ENCODE measurements at places on chromosomes 3 and 15.
A peak's percentile ranks its signal among the peaks of the same experiment; 100 is the strongest.

DNA sequence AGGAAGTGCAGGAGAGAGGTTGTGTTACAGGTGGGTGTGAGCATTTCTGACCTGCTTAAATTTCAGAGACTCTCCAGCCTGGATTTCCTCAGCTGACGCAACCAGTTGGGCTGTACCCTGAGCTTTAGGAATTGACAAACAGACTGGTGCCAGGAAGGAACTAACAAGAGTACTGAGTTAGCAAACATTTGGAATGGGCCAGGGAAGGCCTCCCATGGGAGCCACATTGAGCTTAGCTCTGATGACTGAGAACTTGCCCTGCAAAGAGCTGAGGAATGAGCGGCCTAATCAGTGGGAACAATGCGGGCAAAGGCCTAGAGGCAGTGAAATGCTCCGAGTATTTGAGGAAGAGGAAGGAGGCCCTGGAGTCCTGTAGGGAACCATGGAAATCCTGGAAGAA lies 254.2 kb downstream of the FEZF2 start:
- no peak for DNase-seq

DNA sequence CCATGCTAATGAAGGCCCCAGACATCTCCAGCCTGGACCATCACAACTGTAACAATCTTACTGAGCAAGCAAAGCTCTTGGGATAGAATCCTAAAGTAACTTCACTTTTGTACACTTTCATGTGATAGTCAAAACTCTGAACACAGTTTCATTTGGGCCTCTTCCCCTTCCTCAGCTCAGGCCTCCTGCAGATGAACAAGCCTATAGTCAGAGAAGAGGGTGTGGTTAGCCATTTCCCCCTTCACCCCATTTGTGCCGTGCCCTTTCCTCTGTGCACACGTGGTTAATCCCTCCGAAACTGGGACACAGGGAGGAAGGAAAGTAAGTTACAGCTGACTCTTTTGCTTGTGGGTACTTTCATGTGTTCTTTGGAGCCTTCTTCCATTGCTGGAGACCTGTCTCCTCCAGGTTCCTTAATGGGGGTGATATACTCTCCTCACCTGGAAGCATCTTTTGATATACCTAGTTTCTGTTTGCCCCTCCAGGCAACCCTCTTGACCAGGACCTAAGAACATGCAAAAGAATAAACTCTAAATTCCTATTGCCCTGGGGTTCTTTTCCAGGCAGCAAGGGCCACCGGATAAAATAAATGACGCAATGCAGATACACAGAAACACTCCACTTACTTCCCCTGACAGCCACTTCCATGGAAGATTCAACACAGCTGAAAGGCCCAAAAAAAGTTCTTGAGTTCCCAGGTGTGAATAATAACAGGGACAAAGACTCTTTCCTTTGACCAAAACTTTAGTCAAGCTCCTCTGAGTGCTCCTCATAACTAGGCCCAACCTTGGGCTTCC lies 29.6 kb upstream of the CSTA start:
- no peak for DNase-seq

DNA sequence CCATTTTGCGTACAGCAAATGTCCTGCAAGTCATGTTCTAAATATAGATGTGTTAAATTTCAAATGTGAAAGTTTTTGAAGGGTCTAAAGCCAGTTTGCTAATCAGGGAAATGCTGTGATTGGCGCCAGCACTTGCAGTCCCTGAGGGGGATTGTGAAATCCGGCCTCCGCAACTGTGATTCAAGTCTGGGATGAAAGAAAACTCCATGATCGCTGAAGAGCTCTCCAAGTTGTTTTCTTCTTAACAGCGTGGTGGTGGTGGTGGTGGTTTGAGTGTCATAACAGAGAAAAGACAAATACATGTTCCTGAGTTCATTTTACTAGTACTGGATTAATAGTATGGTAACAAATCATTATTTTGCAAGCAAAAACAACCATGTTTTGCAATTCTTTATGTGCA lies 51.8 kb downstream of the MITF start:
- DNase-seq = peak; percentile 98

DNA sequence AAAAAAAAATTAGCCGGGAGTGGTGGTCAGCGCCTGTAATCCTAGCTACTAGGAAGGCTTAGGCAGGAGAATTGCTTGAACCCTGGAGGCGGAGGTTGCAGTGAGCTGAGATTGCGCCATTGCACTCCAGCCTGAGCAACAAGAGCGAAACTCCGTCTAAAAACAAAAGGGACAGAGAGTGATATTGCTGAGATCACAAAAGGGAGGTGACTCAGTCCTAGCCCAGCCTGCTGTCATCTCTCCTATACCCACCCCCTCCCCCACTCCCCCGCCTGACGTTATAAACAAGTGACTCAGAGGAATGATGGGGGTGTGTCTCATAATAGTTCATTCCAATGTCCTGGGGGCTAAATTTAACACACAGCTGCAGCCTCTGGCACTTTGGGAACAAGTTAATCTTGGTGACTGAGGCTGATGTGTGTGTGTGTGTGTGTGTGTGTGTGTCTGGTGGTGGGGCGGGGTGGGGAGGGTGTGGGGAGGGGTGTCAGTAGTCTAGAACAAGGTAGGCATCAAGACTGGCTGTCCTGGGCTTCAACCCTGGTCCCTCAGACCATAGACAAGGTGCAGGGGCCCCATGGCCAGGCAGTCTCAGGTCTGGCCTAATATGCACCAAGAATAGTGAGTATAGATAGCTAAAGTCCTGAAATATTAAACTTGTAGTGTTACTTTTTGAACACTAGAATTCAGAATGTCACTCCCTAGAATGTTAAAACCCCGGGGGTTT lies 1.3 kb upstream of the KLHL40 start:
- peak; percentile 93 for DNase-seq

DNA sequence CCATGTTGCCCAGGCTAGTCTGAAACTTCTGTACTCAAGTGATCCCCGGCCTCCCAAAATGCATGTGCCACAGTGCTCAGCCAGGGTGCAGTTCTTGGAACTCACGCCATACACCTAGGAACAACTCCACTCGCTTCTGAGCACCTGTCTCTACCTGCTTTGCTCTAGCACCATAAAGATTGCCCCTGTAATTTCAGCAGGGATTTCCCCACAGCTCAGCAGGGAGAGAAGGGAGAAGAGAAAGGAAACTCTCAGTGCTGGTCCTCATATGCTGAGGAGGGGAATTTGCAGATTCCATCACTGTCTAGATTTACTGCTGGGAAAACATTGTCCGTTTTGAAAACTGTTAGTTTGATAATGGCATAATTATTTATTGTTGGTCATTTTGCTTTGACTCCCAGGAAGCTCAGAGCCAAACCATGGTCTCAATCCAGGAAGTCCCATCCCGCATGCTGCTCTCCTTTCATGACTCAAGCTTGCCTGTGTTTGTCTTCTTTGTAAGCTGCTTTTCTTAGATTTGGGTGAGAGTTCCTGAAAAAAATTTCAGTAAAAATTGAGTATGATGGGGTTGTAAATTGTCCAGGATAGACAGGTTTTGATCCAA lies 24.2 kb downstream of the TRIM71 start:
- no peak for DNase-seq

DNA sequence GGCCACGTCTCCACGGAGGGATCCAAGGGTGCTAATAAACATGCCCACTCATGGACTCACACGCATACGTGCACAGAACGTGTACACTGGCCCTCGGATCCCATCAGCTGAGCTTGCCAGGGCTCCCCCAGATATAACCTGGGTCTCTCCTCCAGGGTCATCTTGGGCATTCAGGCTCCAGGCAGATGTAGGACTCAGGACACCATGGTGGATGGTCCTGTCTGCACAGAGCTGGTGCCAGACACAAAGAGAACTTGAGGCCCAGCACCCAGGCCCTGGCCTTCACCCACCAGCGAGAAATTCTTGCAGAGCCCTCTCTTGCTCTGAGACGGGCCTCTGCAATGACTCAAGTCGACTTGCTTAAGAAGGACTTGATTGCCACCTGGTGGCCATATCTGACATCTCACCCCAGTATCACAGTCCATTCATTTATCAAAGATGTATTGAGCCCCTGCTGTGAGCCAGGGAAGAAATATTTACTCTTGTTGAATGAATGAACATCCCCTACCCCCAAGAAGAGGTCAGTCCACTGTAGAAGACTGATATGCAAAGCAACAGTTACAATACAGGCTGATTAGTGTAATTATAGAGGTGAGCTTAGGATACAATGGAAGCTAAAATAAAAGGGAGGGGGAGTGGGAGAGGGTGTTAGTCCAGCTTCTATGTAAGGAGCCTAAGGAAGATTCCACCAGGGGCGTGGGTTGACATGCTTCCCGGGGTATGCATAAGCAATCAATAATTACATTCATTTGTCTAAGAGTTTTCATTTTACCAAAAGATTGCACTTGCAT lies 34.2 kb upstream of the VPS8 start:
- peak; percentile 96 for DNase-seq

GRCh38 chr3:167125612-167126407 lies 254.3 kb downstream of the ZBBX start:
- no peak for DNase-seq

DNA sequence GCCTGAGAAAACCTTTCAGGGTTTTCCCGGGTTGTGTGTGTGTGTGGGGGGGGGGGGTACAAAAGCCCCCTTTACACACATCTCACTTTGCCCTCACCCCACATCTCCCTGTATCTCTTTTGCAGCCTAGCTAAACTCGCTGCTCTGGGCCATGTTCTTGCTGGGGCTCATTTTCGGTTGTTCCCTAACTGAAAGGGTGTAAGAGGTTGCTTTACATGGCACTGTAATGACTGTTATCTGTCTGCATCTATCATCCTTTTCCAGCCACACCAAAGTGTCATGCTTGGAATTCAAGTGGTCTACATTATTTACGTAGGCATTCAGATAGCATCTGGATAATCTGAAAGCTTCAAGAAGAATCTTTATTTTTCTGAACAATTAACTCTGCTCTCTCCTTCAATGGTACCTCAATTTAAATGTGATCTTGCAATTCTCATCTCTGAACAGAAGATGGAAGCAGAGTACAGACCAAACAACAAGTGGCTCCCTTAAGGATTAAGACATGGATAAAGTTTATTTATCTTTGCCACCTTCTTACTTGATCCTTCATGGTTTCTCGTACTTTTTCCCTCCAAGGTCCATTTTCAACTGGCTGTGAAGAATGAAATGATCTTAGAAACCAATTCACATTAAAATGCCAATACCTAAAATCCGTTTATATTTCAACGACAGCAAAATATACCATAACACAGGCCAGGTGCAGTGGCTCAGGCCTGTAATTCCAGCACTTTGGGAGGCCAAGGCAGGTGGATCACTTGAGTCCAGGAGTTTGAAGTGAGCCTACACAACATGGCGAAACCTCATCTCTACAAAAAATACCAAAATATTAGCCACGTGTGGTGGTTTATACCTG lies 34.9 kb downstream of the DCLK3 start:
- peak; percentile 67 for DNase-seq

DNA sequence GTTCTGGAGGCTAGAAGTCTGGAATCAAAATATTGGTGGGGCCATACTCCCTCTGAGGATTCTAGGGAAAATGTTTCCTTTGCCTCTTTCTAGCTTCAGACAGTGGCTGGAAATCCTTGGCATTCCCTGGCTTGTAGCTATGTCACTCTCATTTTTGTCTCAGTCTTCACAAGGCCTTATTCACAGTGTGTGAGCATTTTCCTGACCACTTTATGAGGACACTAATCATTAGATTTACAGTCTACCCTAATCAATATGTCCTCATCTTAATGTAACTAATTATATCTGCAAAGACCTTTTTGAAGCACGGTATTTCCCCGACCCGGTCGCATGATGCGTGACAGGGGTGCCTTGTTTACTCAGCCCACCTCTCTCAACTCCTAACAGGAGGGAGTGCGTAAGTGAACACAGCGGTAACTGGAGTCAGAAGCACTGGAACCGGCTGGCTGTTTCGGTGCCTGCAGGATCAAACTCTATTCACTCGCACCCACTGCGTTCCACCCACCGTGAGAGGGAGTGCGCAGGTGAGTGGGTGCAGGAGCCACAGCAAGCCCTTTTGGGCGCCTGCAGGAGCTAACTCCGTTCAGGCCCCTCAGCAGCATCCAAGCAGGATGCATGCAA lies 155.0 kb downstream of the EPHA3 start:
- DNase-seq = no peak
